ENCODE measurements at places on chromosomes 7 and 10.

GRCh38 chr7:137978464-137979237 is 23.2 kb downstream of the CREB3L2 start:
- DNase-seq = peak; percentile 75

GRCh38 chr10:8193546-8193945 is 139.1 kb downstream of the GATA3 start:
- no peak for DNase-seq

DNA sequence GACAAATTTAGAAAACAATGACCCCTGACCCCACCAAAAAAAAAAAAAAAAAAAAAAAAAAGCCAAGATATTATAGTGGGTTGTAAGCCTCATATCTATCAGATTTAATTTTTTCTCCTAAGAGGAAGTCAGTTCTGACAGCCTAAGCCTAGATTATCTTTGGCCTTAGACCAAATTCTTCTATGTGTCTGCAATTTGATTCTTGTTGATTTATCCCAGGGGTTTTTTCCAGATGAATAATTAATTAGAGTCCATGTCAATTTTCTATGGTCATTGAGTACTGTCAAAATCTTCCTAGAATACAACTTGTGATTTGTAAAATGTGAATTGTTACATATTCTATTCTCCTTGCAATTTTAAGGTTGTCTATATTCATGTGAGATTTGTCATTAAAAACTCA is 151.6 kb upstream of the CACNA2D1 start:
- DNase-seq = no peak

GRCh38 chr10:90732581-90732980 is 125.3 kb downstream of the HTR7 start:
- no peak for DNase-seq

DNA sequence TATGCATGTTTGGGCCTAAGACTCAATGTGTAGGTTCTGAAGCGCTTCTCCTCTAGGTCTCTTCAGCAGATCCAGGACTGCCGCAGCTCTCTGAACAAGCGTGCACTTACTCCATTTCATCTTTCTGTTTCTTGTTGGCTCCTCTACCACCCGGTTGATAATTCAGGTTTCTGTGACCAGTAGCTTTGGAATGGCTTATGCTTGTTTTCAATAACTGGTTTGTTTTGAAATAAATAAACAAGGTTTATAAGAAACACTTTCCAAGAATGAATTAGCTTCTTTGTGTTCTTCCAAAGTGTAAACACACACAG is 1.5 kb downstream of the MDFIC start:
- DNase-seq = no peak

DNA sequence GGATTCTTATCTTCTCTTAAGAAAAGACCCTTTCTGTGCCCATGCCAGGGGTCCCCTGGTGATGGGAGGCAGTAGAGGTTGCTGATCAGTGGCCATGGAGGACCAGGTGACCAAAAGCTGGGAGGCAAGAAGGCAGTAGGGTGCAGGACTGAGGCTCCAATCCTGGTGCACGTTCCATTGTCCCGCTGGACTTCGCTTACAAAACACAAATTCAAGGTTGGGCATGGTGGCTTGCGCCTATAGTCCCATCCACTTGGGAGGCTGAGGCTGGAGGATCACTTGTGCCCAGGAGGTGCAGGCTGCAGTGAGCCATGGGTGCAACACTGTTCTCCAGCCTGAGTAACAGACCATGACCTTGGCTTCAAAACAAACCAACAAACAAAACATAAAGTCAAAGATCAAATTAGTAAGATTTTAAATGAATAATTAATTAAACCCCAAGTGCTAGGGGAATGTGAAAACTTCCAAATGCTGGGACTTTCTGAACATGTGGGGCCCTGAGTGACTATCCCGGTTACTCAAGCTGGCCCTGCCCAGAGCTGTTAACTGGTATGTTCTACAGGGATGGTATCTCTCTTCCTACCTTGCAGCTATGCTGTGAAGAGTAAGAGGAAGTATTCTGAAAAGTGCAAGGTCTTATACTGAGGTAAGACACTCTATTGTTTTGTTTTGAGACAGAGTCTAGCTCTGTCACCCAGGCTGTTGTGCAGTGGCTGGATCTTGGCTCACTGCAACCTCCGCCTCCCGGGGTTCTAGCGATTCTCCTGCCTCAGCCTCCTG is 97.6 kb downstream of the LYZL2 start:
- DNase-seq = no peak

GRCh38 chr10:5589661-5590511 is 65.1 kb downstream of the CALML3 start:
- no peak for DNase-seq

DNA sequence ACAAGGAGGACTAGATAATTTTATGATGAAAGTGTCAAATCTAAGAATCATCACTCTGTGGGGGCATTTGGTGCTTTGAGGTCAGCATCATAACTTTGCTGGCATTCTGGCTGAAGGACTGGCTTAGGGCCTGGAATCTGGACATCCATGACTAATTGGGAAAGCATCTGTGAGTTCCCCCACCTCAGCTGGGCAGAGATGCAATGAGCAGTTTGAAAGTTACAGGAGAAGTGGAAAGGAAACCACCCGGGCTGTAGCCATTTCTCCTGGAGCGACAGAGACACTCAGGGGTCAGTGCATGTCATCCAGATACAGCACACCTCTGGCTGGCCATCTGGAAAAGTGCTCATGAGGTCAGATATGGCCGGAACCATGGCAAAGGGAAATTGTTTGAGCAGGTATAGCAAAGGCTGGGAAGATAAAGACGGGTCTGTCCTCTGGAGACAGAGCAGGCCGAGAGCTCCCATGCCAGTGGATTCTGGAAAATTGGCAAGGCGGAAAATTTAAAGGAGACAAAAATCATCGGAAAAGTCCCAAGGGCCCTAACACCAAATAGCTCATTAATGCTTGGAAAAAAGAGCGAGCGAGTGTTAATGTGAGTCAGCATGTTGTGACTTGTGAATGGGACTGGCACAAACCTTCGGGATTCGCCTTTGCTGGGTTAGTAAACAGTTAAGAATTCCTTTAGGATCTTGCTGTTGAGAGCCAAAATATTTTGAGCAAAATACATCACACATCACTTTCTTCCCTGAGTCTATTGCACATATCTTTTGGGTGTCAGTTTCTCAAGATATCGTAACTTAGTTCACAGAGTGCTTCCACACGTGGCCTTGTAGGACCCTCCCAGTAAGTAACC is 188.4 kb upstream of the AGK start:
- no peak for DNase-seq

Data from left cardiac atrium (tissue), 4 donors.